ENCODE measurements at places on chromosomes 6 and 20.

DNA sequence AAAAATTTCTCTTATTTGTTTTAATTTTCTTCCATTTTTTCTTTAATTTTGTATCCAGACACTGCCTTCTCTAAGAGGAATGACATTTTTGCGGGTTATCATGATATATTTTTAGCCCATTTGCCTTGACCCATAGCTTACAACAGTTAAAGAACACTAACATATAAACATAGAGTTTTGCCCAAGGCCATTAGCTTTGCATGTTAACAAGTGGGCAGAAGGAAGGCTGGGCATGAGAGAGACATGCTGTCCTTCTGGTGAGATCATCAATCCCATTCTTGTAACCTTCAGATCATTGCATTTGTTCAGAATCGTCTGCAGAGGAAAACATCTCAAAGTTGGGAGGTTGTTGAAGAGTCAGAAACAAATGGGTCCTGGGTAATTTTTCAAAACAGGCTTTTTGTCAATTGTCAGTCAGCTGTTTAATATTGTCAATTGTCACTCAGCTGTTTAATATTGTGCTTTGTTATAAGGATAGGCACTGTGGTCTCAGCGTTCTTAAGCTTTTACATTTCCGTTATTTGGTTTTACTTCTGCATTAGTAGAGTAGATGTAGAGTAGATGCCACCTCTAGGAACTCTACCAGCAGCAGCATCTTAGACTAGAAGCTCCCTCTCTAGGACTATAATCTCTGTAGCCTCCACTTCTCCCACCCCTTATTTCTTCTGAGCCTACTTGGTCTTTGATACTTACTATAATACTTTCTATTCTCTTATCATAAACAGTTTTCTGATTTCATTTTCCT lies 243.1 kb downstream of the ESR1 start:
- DNase-seq: no peak

DNA sequence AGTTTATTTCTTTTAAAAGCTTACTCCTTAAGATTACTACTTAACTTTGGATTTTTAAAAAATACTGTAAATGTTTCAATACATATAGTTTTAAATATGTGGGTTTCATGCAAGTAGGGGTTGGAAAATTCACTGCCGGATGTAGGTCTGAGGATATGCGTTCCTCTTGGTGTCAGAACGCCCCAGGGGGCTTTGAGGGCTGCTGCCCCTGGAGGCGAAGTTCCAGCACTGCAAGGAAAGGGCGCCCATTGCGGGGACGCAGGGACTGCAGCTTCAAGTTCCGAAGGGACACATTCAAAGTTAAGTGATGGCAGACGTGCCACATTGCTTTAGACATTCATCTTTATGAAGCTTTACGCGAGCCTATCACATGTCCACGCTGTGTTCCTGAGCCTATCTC lies 152.9 kb downstream of the SOD2 start:
- DNase-seq: peak; percentile 80

DNA sequence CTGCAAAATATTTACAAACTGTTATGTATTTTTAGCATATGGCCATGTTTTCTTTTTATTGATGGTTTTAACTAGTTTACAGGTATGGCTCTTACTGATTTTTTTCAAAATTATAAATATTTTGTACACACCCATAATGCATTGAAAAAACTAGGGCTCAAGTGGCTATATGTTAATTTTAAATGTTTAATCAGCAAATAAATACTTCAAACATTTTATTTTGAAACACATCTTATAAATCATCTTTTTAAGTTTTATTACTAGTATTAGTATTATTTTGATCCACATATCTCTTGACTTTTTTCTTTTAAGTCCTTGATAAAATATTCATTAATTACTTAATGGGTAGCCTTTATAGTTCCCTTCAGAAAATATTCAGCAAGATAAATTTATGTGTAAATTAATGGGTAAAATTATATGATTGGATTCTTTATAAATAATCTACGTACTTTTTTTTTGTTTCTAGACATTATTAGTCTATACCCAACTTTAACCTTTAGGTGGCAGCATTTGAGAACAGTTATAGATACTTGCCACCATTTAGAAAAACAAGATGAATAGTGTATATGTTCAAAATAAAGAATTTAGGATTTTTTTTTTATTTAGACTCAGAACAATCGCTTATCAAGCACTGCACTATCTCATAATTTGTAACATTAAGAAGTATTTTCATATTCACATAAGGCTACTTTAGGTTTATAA lies 241.9 kb downstream of the ADGRB3 start:
- DNase-seq: peak; percentile 11

DNA sequence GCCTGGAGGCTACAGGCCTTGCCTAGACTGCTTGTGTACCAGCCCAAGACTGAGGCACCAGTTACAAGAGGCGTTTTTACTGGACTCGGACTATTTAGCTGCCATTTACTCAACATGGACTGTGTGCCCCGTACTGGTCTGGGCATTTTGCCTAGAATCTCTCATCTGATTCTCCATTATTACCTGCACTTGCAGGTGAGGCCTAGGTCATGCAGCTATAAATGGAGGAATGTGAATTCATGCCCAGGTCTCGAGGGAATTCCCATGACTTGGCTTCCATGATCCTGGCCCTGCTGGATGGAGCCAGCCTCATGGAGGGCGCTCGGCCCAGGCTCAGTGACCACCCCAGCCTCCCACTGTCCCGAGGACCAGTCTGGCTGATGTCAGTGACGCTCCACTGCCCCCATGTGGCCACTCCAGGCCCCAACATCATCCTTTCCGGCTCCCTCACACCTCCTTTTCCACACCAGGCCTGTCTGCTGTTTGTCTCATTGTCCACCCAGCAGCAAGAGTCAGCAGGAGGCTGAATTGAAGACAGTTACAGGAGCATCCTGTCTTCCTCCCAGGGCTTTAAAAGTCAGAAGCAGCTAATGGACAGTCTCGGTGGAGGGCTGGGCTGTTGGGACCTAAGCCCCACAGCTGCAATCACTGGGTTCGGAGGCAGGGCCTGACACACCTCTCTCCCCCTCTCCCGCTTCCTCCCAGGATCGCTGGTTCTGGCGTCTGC lies 8.7 kb downstream of the MMP24OS start:
- DNase-seq: peak; percentile 81

DNA sequence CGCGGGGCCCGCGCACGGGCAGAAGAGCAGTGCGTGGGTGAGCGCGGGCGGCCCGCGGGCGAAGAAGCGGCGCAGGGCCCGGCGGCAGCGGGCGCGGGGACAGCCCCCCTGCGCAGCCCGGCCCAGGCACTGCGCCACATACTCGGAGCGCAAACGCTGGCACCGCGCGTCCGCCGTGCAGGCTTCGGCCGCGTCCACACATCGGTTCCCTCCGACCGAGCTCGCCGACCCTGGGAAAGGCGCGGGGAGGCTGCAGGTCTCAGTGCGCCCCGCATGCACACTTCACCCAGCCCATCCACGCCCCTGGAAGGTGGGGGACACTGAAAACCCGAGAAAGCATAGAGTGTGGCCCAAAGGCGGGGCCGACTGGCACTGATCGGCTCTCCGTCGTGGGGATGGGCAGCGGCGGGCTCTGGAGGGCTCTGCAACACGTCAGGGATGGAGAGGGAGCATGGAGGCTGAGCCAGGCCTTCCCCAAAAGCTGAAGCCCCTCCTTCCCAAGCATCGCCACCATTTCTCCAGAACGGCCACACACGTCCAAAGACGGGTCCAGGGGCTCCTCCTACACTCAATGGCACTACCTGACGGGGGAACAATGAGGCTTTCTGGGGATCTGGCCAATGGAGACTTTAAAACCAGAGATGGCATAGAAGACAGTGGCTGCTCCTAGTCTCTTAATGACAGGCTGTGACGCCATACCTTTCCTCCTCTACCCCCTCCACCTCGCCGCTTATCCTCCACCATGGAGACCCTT lies 2.0 kb downstream of the GFRA4 start:
- DNase-seq: no peak

GRCh38 chr6:71205336-71205956 lies 83.2 kb upstream of the OGFRL1 start:
- no peak for DNase-seq

DNA sequence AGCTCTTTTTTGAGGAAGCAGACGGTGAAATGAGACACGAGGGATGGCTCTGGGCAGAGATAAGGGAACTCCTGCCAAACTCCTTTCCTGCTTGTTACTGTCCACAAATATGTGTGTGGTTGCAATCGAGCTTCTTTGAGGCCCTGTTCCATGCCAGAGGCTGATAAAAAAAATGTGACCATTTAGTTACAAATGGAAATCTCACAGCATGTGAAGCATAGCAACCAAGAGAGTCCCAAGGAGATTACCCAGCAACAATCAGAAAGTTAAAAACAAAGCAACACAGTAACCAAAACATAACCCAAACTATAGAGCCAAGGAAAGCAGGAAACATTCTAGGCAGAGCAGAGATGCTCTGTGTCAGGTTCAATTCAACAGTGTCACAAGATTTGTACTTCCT lies 35.4 kb upstream of the HMGN3 start:
- no peak for DNase-seq

GRCh38 chr6:123616016-123616415 lies 20.7 kb downstream of the TRDN start:
- DNase-seq: no peak

GRCh38 chr6:91278416-91278815 lies 691.5 kb upstream of the MAP3K7 start:
- DNase-seq: no peak

DNA sequence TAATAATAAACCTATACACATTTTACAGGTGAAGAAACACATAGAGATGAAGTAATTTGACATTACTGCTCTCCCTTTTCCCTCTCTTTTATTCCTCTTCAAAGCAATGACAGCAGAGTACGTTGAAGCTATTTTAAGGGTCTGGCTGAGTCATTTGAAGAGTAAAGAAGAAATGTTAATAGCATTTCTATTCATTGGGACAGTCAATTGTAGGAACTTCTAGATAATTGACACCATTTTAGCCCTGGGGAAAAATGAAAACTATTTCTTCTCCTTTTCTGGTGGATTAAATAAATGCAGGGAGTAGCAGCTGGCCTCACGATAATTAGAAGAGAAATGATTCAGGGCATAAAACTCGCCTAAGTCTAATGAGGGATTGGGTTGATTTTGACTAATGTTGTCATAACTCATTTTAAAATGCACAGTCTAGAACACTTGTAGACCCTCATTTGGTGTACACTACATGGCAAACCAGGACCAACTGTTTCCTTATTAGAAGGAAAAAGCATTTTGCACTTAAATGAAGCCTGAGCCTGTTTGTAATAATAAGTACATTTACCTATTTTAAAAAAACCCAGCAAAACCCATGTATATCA lies 48.1 kb downstream of the RIPOR2 start:
- DNase-seq: no peak

- no peak for DNase-seq
Observed at GRCh38 chr6:156654919-156655918, 122.0 kb upstream of the ARID1B start.

- DNase-seq: no peak
Observed at GRCh38 chr6:24844903-24845302, 46.2 kb upstream of the ARMH2 start.
